ENCODE measurements at places on chromosomes 7 and 10. TPM values are rescaled to one million over a fixed set of nuclear protein-coding genes. Genes with fewer than 3 reads are reported as not detected.

The PKD2L1 gene
- not detected for total RNA-seq

DNA sequence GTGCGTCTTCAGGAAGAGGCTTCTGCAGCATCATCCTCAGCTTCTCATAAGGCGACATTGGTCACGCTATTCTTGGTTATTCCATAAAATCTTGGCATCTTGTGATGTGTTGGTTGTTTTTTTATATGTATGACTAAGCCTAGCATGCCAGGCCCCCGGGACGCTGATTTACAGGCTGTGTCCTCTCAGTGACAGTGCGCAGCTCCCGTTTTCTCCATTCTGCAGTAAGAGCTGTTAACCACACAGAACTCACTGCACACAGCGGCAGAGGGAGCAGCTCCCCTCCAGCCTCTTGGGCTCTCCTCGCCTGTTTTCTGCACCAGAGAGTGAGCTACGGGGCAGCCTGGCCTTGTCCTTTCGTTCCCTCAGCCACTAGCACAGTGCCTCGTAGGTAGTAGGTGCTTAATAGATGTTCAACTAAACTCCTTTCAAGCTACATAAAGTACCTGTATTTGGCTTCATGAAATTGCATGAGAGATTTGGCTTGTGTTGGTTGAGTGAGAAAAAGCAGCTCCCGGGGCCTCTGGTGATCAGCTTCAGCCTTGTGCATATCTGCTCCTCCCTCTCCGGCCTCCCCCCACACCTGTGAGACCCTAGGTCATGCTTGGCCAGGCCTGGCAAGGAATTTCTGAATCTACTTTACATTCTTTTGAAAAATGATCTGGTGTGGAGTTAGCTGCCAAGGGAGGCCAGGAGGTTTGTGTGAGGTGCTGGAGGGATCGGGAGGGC is 116.2 kb downstream of the WDR37 start:
- H3K36me3 ChIP-seq: no peaks in the 10 kb centered on the region
- no peak overlapping the region for H3K4me3 ChIP-seq
- H3K27ac ChIP-seq: no peak overlapping the region
- H3K4me1 ChIP-seq: no peaks in the 10 kb centered on the region
- no peak for DNase-seq

The TUBAL3 gene
- total RNA-seq: not detected

The TRPV5 gene
- total RNA-seq: not detected

DNA sequence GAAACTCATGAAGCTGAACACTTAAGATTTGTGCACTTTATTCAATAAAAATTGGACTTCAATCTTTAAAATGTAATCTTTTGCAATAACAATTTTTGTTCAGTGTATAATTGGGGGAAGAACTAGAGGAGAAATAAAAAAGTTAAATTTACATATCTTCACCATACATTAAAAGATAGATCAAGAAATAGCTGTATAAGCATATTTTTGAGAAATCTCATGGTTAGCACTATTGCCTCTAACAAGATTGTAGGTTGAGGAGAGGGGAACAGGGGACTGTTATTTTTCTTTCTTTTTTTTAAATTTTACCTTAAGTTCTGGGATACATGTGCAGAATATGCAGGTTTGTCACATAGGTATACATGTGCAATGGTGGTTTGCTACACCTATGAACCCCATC is 5.3 kb downstream of the AMPH start:
- H3K27me3 ChIP-seq: peaks cover 7% of the 10 kb centered on the region
- no peak overlapping the region for H3K4me3 ChIP-seq
- no peak overlapping the region for H3K27ac ChIP-seq
- DNase-seq: no peak

Data from adrenal gland (tissue), 19 donors.